ENCODE measurements at places on chromosomes 4 and X.

GRCh38 chr4:168480931-168481611, 779 bp upstream of the DDX60L start:
- peak; percentile 14 for DNase-seq

DNA sequence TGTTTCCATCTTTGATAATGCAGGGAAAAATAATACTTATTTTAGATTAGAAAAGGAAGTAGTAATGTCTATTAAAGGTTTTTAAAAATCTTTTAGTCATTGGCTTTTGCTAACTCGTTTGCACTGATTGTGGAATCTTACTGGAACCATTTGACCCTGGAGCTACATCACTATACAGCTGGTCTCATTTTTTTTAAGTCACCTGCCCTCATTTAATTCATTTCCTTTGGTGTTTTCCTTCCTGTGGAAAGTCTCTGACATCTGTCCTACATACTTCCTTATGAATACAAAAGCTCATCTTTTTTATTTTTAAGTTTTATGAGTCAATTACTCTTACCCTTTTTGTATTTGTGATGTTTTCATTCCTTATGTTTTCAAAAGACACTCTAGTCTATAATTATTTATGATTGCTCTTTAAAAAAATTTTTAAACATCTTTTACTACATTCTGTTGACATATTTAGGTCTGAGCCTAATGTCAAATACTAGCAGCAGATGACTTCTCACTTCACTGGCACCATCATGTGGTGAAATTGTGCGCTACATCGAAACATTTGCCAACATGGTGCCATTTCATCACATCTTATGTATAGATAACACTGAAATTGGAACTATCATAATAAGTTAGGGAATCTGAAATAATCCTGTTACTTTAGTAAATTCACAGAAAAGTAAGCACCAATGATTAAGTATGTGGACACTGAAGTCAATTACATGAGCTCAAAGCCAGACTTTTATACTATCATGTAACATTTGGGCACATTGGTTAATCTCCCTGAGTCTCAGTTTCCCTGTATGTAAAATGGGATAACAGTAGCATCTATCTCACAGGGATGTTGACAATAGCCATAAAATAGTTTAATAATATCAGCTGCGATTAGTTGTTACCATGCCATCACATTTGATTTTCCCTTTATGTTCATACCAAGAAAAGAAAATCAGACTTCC, 9.4 kb upstream of the MMAA start:
- DNase-seq: peak; percentile 12

- DNase-seq: no peak
These were observed 201.6 kb downstream of the CAMK2D start for GRCh38 chr4:113559947-113560346.

DNA sequence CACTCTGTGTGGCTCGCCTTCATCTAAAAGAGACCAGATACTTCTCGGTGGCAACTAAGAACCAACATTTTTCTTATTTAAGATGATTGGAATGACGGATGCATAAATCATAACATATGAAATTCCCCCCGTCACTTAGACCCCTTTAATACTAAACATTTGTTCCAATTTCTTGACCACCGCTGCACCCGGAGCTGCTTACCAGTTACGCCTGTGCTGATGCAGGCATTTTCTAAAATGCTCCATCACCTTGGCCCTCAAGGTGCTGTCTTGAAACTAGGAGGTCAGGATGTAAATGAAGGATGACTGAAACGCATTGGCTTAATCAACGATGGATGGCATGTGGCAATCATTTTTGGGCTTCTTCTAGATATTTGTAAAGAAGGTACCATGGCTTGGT, 130.0 kb downstream of the CPZ start:
- no peak for DNase-seq

DNA sequence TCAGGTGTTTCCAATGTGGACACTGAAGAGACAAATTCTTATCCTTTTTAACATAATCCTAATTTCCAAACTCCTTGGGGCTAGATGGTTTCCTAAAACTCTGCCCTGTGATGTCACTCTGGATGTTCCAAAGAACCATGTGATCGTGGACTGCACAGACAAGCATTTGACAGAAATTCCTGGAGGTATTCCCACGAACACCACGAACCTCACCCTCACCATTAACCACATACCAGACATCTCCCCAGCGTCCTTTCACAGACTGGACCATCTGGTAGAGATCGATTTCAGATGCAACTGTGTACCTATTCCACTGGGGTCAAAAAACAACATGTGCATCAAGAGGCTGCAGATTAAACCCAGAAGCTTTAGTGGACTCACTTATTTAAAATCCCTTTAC, 18.6 kb downstream of the TLR7 start:
- no peak for DNase-seq

Measured in DMS79 treated with DMSO at 0.1 percent for 48 hours (cell line).